Stimulated activated CD8-positive, alpha-beta memory T cell treated with anti-CD3 and anti-CD28 coated beads, Interleukin-4, amount 100 ng/mL, for 1 hour (primary cell): ENCODE measurements at places on chromosomes 1 and 21.

DNA sequence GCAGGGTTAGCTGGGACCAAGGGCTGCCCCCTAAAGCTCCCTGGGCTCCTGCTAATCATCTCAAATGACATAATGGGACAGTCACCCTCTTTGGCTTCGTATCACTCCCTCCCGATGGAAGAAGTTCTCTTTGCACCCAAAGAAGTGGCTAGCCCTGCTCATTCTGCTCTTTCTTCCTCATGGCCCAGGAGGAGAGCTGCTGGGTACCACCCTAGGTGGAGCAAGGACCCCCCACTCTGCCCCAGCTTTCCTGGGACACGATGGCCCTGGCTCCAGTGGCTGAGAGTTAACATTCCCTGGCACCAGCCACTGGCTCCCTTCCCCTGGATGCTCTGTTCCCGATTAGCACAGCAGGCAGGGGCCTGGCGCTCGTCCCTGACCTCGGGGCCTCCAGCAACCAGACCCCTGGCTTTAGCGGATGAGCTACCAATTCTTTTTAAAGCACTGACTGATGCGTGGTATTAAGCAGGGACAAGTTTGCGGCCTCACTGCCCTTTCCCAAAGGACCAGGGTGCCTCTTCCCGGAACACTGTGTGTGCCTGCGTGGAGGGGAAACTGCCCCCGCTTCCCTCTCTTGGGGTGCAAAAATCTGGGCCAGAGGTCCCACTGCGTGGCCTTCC lies 1.2 kb downstream of the MYOM3 start:
- no peak for DNase-seq

DNA sequence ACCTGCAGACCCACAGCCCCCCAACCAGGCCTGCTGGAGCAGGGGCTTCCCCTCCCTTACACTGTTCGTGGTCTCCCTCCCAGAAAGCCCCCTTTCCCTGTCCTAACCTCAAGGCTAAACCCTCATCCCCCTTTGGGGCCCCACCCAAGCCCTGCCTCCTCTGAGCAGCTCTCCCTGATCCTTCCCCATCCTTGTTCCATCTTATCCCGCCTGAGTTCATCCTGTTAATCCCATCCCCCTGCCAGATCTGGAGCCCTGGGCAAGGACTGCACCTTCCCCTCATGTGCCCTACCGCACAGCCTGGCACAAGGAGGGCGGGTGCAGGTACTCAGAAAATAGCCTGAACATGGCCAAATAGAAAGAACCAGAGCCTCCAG lies 6.9 kb upstream of the TNNT2 start:
- DNase-seq = no peak

GRCh38 chr1:183215936-183216335 lies 29.9 kb downstream of the LAMC2 start:
- no peak for DNase-seq

DNA sequence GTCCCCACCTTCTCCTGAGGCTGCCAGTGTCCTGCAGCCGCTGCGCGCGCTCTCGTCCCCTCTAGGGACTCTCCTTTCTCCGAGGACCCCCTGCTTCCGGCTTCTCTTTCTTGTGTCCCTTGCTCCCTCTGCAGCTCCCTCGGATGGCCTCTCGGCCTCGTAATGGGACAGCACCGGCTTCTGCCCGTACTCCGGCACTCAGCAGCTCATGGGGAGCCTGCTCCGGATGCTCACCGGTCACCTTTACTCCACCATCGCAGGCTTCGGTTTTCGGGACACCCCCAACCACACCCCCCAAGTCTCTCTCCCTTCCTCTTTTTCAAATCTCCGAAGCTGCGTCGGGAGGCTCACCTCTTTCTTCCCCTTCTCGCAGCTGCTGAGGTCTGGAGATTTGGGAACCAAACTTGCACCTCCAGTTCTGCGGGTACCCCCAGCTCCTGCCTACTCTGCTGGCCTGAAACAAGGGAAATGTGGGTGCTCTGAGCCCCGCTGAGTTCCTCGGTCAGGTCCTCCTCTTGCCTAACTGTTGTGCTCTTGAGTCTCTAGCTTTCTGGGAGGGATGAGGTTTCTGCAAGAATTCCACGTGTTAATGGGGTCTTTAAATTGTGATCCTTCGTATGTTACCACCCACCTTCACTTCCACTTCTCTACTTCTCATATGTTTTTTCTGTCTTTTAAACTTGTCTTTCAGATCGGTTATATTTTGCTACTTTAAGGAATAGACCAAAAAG lies 930 bp downstream of the CDC14A start:
- peak; percentile 10 for DNase-seq

GRCh38 chr1:155019377-155020245 lies 14.0 kb downstream of the DCST2 start:
- DNase-seq = no peak

DNA sequence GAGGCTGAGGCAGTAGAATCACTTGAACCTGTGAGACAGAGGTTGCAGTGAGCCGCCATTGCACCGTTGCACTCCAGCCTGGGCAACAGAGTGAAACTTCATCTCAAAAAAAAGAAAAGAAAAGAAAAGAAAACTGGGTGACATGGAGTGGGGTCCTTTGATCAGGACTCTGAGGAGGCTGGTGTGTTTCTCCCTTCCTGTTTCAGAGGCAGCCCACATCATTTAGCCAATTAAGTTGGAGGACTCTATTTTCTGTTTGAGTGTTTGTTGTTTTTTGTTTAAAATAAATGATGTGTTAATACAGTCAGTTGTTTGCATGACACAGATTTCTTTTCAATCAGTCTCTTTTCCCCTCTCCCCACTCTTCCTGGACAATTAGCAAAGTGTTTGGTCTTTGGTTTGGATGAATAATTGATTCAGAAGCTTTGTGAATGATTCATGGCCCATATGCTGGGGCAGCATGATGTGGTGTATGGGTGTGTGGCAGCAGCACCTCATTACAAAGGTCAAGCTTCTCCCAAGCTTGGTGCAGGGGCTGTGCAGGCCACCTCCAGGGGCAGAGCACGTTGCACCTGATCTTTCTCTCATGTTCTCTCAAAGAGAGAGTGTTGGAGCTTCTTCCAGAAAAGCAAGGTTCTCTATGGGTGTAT lies 48.8 kb downstream of the CACNA1E start:
- DNase-seq = no peak

DNA sequence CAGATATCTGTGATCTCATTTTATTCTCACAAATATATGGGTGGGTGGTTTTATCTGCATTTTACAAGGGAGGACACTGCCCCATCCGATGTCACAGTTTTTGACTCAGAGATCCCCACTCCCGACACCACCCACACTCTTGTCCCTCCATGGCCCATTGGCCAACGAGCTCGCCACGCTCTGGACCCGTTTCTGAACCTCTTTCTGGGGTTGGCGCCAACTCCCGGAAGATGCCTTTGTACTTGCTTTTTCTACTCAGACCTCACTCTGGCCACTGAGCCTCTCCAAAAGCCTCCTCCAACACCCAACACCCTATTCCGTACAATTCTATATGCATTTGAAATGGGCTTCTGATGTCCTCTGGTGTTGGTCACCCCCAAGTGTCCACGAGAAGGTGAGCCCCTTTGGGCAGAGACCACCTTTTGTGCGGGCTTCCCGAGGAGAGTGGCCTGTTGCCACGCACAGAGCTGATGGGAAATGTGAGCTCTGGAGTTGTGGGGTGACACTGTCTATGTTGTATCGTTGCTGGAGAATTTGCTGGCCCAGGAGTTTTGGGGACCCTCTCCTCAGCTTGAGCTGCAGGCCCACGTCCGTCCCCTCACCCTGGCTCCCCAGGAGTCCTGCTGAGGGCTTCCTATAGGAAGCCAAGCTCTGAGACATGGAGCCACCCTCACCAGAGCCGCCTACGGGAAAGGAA lies 366.9 kb upstream of the VAMP3 start:
- DNase-seq = no peak

GRCh38 chr1:95641386-95641785 lies 407.4 kb downstream of the RWDD3 start:
- no peak for DNase-seq

DNA sequence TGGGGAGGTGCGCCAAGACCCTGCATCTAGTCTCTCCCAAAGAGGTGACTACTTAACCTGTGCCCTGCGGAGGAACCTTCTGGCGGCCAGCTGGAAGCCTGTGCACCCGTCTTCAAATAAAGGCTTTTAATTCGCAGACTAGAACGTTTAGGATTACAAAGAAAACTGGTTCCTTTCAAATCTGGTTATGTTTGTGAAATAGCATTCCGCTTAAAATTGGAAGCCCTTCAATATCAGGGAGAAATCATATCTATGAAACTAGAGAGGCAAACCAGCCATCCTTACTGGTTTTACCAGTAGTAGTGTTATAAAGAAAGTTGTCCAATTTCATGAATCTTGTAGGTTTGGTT lies 250.8 kb downstream of the FAM72C start:
- no peak for DNase-seq

- no peak for DNase-seq
Measured at GRCh38 chr1:178796013-178796412, 71.0 kb downstream of the RALGPS2 start.
